ENCODE measurements at places on chromosomes 2 and 18.

DNA sequence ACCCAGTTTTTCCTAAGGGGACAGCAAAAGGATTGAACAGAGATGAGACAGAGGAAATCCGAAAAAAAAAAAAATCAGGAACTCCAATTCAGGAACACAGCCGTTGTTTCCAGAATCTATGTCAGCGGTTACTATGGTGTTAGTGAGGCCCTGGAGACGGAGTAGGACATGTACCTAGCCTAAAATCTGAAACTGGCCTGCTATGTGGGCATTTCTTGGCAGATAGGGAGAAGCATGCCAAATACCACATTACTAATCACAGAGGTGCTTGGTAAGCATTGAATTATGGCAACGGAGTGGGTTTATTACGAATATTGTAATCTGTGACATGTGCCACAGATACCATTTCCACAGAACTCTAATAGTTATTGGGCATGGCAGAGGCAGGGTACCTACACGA, 530.6 kb downstream of the CCDC85A start:
- no peak for DNase-seq

DNA sequence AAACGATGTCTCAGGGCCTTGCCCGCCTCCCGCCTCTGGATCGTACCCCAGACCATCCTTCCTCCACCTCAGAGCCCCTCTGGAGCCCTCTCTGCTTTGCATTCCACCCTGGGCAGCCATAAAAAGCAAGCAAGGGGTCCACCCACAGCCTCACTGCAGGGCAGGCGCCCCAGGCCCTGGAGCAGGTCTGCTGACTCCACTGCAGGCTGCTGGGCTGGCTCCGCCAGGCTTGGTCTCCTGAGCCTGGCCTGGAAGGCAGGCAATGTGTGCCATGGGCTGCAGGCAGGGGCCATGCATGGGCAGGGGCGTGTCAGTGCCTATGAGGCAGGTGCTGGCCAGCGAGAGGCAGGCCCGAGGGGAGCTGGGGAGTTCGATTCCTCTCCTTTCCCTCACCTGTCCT, 186.0 kb downstream of the ANKRD30B start:
- no peak for DNase-seq

- DNase-seq = no peak
Measured at GRCh38 chr2:46497766-46498165, 18.4 kb downstream of the TMEM247 start.

GRCh38 chr2:31052284-31052683, 86.0 kb downstream of the GALNT14 start:
- no peak for DNase-seq

DNA sequence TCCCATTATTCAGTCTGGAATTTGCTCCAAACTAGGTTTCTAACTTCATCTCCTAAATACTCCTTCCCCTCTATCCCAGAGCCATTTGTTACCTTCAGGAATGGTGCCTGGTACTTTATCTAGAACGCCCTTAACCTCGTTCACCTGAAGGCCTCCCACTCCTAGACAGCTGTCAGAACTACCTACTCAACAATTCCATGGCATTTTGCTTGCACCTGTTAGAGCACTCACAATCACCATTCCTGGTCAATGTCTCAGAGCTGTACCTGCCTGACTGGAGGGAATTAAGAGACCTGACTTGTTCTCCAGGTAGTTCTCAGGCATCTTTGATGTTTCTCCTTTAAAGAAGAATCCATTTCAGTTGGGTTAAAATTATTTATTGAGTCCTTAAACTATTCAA, 88.9 kb downstream of the GAREM1 start:
- DNase-seq = no peak

GRCh38 chr2:127397568-127398238, 9.9 kb upstream of the MAP3K2 start:
- no peak for DNase-seq

Data from activated CD4-positive, alpha-beta T cell treated with anti-CD3 and anti-CD28 coated beads, Interleukin-2, amount 50 U/mL, for 1 hour (primary cell).